Mesothelial cell of epicardium (in vitro differentiated cells): ENCODE measurements at places on chromosomes 3 and 15. TPM values are rescaled to one million over a fixed set of nuclear protein-coding genes. Genes with fewer than 3 reads are reported as not detected.
A peak's percentile ranks its signal among the peaks of the same experiment; 100 is the strongest.

MED12L gene
- 13.5 to 16.9 TPM (median 13.8 TPM) in 3 replicates for total RNA-seq

SLC6A11 gene
- total RNA-seq, result 2.6 to 3.3 TPM (median 2.7 TPM) in 3 replicates

GPR160 gene
- total RNA-seq, result 0.44 to 1.0 TPM (median 0.45 TPM) in 3 replicates

THUMPD3 gene
- 62.1 to 72.7 TPM (median 63.2 TPM) in 3 replicates for total RNA-seq

SLC28A2 gene
- not detected in 3 replicates for total RNA-seq

ZPLD1 gene
- 0.07 TPM in 1 of 3 replicates, not detected in the others for total RNA-seq

COX17 gene
- total RNA-seq, result 16.0 to 18.1 TPM (median 17.3 TPM) in 3 replicates

DNA sequence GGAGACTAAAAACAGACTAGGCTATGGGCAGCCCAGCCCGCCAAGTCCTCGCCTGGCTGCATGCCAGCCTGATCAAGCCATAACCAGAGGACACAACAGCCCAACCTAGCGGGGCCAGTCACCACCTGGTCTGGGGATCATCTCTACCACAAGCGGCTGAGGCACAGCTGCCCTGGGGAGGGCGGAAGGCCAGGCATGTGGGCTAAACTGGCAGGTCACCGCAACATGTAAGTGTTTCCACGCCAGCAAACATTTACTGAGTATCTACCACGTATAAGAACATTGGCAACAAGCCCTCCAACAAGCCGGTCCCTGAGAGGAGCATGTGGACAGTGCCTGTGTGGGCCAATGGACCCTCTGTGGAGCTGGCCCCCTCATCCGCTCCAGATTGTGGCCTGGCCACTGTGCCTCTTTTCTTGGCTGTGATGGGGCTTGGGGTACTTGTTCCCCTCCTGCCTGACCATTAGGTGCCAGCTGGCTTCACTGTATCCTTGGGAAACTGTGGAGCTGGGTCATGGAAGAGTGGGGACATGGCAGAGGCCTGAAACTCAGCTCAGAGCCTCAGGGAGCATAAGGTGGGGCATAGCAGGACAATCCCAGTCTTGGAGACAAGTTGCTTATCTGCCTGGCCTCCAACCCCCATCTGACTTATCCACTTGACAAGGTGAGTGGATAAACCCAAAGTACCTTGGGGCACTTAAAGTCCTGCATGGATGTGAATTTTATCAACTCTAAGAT is 9.0 kb downstream of the UBXN7 start:
- no peak overlapping the region for H3K4me3 ChIP-seq
- H3K4me1 ChIP-seq, result peaks cover 19% of the 10 kb centered on the region
- no peaks in the 10 kb centered on the region for H3K27me3 ChIP-seq
- no peak for DNase-seq

DNA sequence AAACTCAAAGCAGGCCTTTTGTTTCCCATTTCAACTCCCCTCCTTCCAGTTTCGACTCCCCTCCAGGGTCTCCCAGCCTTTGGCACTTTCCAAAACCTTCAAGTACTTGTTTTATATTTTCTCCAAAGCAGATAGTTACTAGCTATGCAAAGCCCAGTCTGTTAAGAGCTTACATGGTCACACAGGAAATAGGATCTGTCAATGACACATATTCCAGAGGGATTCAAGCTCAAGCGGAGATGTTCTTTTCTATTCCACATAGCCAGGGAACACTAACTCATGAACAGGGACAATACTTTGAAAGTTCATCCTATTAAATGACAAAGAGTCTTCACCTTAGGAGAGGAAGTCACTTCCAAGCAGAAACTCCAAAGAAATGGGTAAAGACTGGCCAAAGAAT is 18.6 kb downstream of the SUCLG2 start:
- no peak for DNase-seq
- H3K36me3 ChIP-seq, result peaks cover 7% of the 10 kb centered on the region

DNA sequence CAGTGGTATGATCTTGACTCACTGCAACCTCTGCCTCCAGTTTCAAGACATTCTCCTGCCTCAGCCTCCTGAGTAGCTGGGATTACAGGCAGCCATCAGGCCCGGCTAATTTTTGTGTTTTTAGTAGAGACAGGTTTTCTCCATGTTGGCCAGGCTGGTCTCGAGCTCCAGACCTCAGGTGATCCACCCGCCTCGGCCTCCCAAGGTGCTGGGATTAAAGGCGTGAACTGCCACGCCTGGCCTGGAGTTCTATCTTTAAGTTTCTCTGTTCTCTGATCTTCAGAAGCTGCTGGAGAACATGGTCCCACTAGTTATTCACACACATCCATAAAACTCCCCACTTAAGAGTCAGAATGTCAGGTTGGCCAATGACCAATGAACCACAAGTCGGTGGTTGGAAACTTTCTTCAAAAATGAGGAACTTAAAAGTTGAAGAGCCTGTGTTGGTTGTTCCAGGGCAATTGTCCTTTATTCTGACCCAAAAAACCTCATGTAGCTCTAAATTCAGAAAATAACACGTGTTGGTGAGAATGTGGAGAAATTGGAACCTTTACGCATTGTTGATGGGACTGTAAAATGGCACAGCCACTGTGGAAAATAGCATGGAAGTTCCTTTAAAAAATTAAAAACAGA is 55.9 kb upstream of the PIK3CB start:
- H3K4me3 ChIP-seq, result no peak overlapping the region
- no peaks in the 10 kb centered on the region for H3K27me3 ChIP-seq
- no peak for DNase-seq
- no peaks in the 10 kb centered on the region for H3K4me1 ChIP-seq
- H3K36me3 ChIP-seq, result no peaks in the 10 kb centered on the region
- H3K27ac ChIP-seq, result no peak overlapping the region

DNA sequence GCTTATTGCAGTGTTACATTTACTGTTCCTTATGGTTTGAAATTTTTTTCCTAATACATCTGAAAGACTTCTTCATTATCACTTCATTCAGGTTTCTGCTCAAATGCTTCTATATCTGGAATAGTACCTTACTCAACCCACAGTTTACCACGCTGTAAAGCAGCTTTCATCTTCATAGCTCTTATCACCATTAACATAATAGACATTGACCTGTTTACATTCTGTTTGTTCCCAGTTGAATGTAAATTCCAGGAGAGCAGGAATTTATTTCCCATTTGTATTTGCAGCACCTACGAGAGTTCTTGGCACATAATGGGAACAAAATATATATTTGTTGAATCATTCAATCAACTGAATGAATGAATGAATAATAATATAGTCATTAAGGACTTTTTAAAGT is 844.6 kb upstream of the ROBO1 start:
- no peaks in the 10 kb centered on the region for H3K4me1 ChIP-seq
- no peak overlapping the region for H3K27ac ChIP-seq
- H3K4me3 ChIP-seq, result no peak overlapping the region
- no peaks in the 10 kb centered on the region for H3K36me3 ChIP-seq

DNA sequence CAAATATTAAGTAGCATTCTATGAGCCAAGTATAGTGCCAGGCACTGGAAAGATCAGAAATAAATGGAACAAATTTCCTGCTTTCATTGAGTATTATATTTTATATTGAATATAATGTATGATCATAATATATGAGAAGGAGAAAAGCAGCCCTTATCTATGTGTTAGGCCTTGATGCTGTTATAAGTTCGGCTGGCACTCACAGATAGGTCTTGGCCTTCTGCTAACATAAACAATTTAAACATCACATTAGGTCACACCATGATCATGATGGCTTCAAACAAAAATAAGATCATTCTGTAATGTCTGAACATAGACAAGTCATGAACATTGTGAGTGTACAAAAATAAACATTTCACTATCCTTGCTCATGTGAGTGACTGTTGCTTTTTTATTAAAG is 584.0 kb upstream of the ZNF385D start:
- DNase-seq, result no peak
- H3K4me3 ChIP-seq, result no peak overlapping the region
- no peak overlapping the region for H3K27ac ChIP-seq

DNA sequence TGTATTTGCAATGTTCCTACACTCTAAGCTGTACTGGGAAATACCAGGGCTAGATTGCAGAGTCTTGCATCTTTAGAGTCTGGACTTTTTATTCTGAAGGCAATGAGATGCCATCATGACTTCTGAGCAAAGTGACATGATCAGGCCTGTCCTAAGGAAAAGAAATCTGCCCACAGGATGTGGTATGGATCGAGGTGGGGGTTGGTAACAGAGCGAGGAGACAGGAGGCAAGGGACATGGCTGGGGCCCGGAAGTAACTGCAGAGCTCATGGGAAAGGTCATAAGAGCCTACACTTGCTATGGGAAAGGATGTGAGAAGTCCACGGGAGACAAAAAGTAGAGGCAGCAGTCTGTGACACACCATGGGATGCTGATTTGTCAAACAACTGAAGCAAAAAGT is 121.5 kb downstream of the OXNAD1 start:
- H3K4me3 ChIP-seq, result no peak overlapping the region
- no peaks in the 10 kb centered on the region for H3K27me3 ChIP-seq
- H3K27ac ChIP-seq, result no peak overlapping the region
- H3K4me1 ChIP-seq, result peaks cover 4% of the 10 kb centered on the region
- H3K36me3 ChIP-seq, result no peaks in the 10 kb centered on the region

DNA sequence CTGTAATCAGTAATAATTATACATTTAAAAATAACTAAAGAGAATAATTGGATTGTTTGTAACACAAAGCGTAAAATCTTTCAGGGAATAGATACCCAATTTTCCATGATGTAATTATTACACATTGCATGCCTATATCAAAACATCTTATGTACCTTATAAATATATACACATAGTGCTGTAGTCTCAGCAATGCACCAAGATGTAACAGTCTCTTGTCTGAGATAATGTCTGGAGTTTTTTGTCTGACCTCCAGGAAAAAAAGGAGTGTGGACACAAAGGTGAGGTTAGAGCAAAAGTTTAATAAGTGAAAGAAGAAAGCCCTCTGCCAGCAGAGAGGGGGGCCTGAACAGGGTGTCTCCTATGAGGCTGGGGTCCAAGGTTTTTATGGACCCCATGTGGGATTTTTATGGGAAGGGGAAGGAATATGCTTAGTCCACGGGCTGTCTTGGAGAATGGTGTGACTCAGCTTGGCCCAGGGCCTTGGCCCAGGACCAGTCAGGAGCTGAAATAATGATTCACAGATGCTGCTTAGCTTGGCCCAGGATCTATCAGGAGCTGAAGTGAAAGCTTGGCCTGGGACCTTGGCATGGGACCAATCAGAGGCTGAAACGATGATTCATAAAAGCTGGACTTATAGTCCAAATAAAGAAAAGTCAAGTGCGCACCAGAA is 545.0 kb downstream of the ZPLD1 start:
- no peaks in the 10 kb centered on the region for H3K36me3 ChIP-seq
- DNase-seq, result peak; percentile 21
- no peak overlapping the region for H3K4me3 ChIP-seq
- peak overlapping the region; percentile 68 for H3K27ac ChIP-seq

DNA sequence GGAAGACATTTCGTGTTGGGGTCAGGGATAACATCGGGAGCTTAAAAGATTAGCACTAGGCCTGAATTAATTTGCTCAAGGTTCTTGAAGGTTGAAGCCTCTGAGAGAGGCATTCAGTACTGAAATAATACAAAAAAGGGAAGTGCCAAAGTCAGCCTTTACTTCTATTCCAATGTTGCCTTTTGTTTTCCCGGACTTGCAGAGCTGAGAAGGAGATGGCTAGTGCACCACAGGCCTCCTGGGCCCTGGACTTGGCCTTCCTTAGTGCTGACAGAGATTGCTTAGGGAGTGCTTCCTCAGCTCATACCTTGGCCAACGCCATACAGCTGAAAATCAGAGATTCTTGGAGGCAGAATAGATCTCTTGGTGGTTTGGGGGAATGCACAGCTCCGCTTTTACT is 333.6 kb upstream of the TBL1XR1 start:
- DNase-seq, result no peak
- peaks cover 11% of the 10 kb centered on the region for H3K36me3 ChIP-seq
- peaks cover 19% of the 10 kb centered on the region for H3K4me1 ChIP-seq
- no peak overlapping the region for H3K4me3 ChIP-seq
- no peak overlapping the region for H3K27ac ChIP-seq

DNA sequence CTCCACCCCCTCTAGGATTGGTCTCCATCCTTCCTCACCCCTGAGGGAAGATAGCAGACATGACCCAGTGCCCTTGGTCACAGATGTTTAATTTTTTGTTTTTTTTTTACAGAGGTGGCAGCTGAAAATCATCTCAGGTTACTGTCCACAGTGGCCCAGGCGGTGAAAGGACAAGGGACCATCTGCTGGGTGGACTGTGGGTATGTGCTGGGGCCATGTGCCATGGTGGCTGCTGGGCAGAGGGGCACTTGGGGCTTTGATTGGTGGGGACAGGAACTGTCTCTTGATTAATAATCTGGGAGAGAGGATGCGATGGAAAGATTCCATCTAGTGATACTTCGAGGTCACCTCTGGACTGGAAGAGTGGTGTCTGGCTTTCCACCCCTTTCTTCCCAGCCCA is 25.4 kb downstream of the PDIA5 start:
- H3K4me3 ChIP-seq, result no peak overlapping the region
- H3K36me3 ChIP-seq, result peaks cover 2% of the 10 kb centered on the region
- H3K27me3 ChIP-seq, result no peaks in the 10 kb centered on the region
- peaks cover 4% of the 10 kb centered on the region for H3K4me1 ChIP-seq
- no peak overlapping the region for H3K27ac ChIP-seq
- no peak for DNase-seq

- no peak overlapping the region for H3K27ac ChIP-seq
- peaks cover 12% of the 10 kb centered on the region for H3K27me3 ChIP-seq
- no peaks in the 10 kb centered on the region for H3K4me1 ChIP-seq
- no peak overlapping the region for H3K4me3 ChIP-seq
Observed at GRCh38 chr3:102483556-102483955, 48.7 kb downstream of the ZPLD1 start.

GRCh38 chr3:52128118-52128683 is 26.0 kb downstream of the POC1A start:
- peak overlapping the region; percentile 87 for H3K27ac ChIP-seq
- H3K4me1 ChIP-seq, result peaks cover 8% of the 10 kb centered on the region
- no peaks in the 10 kb centered on the region for H3K27me3 ChIP-seq
- H3K4me3 ChIP-seq, result no peak overlapping the region
- H3K36me3 ChIP-seq, result no peaks in the 10 kb centered on the region

- no peak for DNase-seq
- H3K27me3 ChIP-seq, result peaks cover 63% of the 10 kb centered on the region
- H3K27ac ChIP-seq, result no peak overlapping the region
- H3K36me3 ChIP-seq, result no peaks in the 10 kb centered on the region
- H3K4me3 ChIP-seq, result no peak overlapping the region
- no peaks in the 10 kb centered on the region for H3K4me1 ChIP-seq
Observed at GRCh38 chr3:10667269-10667668, 148.8 kb upstream of the SLC6A11 start.

GRCh38 chr15:56963710-56964109 is 45.3 kb downstream of the TCF12 start:
- H3K27ac ChIP-seq, result peak overlapping the region; percentile 76
- peaks cover 31% of the 10 kb centered on the region for H3K4me1 ChIP-seq
- H3K27me3 ChIP-seq, result no peaks in the 10 kb centered on the region
- H3K4me3 ChIP-seq, result no peak overlapping the region

DNA sequence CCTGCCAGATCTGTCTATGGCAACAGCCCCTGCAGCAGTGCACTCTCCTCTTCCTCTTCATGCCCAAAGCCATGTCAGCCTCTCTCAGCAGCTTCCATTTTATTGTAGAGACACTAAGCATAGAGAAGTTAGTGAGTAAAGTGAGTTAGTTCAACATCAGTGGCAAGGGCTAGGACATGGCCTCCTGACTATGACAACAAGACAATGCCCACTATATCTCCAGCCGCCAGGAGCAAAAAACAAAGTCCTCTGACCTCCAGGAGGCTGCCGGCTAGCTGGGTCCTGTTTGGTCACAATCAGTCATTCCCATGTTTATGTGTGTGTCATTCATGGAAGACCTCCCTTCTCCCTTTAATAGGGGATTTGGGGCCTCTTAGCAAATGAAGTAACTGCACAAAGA is 14.9 kb downstream of the NR1I2 start:
- H3K4me1 ChIP-seq, result peaks cover 3% of the 10 kb centered on the region
- no peak for DNase-seq
- no peaks in the 10 kb centered on the region for H3K36me3 ChIP-seq
- peaks cover 2% of the 10 kb centered on the region for H3K27me3 ChIP-seq
